T-helper 17 cell (primary cell): ENCODE measurements at places on chromosomes 1 and 21.

DNA sequence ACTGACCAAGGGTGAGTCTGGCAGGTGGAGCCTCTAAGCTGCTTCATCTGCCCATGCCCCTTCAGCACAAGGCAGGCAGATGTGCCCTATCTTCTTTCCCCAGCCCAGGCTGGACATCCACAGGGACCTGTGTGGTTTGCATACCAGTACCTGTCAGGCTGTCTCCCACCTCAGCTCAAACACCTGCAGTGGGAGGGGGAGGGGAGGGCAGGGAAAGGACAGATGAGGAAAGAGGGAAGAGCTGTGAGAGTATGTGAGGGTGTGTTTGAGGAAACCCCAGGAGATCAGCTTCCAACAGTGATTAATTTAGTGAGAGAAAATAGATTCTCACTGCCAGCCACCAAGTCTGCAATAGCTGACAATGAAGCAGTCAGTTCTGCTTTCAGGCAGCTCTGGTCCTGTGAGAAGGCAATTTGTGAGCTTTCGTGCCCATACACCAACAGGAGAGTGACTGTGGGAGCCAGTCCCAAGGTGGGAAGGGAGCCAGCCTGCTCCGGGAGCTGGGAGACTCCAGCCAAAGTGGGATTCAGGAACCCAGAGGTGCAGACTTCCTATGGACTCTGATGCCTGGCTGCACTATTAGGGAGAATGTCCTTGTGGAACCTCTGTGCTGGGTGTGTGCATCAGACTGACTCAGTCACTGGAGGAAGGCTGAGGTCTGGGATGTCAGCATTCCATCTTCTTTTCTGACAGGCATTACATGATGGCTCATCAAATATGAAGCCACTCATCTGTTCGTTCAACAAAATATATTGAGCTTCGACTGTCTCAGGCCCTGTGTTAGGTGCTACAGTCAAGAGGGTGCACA, 59.7 kb downstream of the TNR start:
- no peak for DNase-seq

GRCh38 chr21:45607021-45607908, 36.3 kb upstream of the PCBP3 start:
- DNase-seq, result no peak

DNA sequence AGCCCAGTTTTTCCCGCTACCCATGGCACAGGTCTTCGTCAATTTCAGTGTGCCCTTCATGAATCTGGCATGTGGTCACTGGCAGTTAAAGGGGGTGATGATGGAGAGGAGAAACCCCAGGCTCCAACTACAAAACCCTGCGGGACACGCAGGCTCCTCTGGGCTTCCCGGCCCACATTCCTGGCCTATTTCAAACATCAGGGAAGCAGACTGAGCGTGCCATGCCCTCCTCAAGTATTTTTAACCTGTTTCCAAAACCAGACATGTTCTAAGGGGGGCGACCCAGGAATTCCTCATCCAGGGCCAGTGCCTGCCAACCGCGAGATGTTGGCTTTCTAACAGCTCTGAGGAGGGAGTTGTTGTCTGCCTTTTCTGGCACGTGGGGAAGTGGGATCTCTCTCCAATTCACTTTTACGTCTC, 85.1 kb downstream of the CAPZB start:
- no peak for DNase-seq

DNA sequence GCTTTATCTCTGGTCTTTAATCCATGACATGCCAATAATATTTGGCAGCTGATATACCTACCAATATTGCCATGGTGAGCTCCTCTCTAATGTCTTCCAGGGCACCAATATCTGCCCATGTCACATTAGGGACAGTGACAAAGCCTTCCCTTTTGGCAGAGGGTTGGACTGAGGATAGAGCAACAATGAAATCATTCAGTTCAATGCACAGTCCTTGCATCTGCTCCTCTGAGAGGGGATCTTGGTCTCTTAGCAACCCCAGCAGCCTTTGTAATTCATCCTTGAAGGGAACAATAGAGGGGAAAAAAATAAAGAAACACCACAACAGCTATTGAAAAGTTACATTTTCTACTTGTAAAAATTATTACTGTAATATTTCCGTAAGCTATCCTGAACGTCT, 42.3 kb downstream of the NVL start:
- no peak for DNase-seq

DNA sequence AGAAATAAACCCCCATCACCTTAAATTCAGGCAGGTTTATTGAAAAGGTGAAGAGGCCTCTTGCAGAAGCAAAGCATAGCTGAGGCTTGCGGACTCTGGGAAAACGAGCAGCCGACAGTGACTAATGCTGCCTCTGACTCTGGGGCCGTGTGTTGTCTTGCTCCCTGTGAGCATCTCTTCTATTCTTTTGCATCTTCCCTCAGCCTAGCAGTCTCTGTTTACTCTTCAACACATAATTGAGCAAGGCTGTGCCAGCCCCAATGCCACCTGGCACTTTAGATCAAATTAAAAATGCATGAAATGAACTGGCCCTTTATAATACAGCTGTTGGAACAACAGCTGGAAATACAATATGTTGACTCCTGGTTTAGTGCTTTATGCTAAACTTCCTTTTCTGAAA, 18.4 kb upstream of the REG4 start:
- no peak for DNase-seq

GRCh38 chr1:228013131-228013934, 6.5 kb downstream of the WNT3A start:
- peak; percentile 6 for DNase-seq

- DNase-seq, result no peak
Observed at GRCh38 chr1:10830961-10831668, 34.7 kb upstream of the CASZ1 start.

DNA sequence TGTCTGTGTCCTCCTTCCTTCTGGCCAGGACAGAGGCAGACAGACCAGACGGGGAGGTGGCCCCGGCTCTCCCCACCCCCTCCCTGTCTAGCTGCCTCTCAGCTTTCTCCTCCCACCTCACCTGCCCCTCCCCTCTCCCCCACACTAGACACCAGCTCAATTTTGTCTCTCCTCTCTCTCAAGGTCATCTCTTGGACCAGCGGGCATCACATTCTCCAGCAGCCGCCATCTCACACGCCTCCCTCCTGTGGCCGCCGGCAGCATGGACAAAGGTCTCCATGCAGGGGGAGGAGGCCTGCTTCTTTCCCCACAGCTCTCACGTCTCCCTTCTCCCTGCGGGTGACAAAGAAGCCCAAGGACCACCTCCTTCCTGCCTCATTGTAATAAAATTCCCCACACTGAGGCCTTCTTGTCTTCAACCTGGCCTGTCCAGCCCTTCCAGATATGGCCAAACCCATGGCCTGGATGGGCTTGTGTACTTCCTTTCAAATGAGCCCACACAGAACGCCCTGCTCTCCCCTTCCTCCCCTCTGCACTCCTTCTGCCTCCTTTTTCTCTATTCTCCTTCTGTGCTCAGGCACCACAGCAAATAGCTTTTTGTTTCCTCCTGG, 14.6 kb downstream of the OPTC start:
- DNase-seq, result no peak

GRCh38 chr1:75328691-75329090, 194.5 kb downstream of the LHX8 start:
- DNase-seq, result no peak

DNA sequence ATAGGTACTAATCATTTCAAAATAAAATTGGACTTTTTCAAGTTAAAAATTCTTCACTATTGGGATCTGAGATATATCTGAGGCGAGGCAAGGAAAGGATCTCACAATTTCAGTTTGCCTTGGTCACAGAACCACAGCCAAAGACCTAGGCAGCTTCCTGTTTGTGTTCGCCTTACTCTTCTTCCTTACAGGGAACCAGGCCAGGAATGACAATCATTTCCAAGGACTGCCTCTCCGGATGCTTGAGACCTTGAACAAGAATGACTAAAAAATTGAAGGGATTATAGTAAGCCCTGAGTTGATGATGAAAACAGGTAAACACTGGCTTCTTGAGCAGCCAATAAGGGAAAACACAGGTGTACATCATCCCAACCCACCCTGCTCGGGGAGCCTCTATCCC, 35.2 kb upstream of the SERBP1 start:
- DNase-seq, result no peak

- no peak for DNase-seq
Observed at GRCh38 chr1:245332513-245332912, 177.7 kb downstream of the KIF26B start.

DNA sequence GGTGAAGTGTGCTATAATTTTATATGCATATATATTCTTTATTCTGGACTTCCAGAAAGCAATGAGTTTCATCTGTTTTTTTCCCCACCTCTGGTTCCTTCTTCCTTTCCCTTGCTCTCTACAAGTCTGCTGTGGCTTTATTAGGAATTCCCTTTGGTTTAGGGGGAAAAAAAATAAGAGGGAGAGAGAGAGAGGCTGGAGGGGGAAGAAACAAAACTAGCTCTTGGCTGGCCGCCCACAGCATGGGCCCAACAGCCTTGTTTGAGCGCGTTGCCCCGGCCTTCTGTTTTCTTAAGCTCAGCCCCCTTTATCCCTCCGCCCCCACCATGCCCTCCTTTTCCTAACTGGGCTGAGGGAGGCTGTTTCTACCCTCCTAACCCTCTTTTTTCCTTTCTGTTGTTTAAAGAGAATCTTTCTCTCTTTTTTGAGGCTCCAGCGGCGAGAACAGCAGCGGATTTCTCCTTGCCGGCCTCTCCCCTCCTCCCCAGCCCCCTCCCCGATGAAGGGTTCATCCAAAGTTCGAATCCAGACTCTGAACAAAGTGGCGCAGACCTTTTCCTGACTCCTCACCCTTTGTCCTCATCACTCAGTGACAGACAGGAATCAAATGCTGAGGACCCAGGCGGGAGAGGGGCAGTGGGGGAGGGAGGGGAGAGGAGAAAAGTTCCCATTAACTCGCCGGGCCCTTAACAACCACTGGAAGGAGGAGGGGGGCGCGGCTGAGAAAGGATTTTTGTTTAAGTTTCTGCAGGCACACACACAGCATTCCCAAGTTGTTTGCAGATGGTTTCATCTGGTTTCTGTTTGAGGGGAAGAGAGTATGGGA, 29.7 kb downstream of the PBX1 start:
- DNase-seq, result no peak

- DNase-seq, result no peak
Observed at GRCh38 chr1:8856689-8857412, 21.6 kb downstream of the ENO1 start.

DNA sequence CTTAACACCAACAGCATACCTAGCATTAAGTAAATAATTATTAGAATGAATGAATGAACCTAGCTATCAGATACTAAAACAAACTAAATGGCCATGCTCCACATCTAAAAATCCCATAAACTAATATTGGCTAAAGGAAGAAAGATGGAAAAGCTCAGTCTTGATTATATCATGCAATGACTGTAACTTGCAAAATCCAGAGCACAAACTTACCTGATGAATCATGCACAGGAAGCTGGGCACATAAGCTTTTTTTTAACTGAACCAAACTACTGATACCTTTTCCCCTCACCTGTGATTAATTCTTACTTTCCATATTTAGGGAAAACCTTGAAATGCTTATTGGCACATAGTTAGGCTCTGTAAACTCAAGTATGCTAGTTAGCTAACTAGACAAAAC, 70.2 kb downstream of the KIF14 start:
- no peak for DNase-seq

GRCh38 chr21:46161633-46162592, 6.5 kb upstream of the FTCD start:
- no peak for DNase-seq

- DNase-seq, result no peak
Observed at GRCh38 chr1:215672482-215672881, 105.4 kb downstream of the KCTD3 start.

DNA sequence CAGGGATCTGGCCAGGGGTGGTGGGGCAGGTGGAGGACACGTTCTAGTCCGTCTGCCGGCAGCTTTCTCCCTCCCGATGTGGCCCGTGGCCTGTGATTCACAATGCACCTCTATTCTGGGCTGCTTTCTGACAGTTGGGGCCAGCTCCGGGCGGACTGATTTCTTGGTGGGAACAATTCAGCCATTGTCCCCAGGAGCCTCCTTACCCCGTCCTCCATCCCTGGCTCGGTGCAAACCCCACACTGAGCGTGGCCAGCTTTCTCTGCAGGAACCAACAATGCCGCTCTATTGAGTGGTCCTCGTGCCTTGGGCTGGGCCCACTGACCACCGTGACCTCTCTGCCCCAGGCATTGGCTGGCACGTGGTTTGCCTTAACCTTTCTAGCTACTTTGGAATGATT, 29.7 kb downstream of the PADI2 start:
- DNase-seq, result no peak

- DNase-seq, result no peak
Observed at GRCh38 chr1:200776949-200777348, 38.3 kb downstream of the CAMSAP2 start.

- DNase-seq, result no peak
Observed at GRCh38 chr1:101474039-101474665, 237.3 kb downstream of the S1PR1 start.

GRCh38 chr1:246427611-246428010, 79.5 kb downstream of the SMYD3 start:
- DNase-seq, result no peak

- DNase-seq, result no peak
Observed at GRCh38 chr21:43361127-43361492, 65.8 kb downstream of the SIK1 start.

DNA sequence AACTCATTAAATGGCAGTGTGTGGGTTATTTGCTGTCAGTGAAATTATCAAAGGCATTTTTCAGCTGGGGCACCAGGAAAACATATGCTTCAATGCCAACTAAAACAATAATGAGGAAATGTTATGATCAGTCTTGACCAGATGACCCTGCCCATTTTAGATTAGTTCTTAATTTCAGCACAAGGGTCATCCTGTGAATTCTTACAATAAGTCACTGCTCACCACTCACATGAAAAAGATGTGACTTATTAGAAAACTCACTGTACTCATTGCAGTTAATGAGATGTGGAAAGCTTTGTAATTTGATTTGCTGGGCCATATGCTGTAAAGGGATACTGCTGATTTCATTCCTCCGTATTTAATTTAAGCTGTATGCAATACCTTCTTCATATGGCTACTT, 178.5 kb upstream of the LMO4 start:
- no peak for DNase-seq

GRCh38 chr1:19926296-19927129, 3.1 kb upstream of the PLA2G2E start:
- no peak for DNase-seq
